BJ (cell line): ENCODE measurements at places on chromosomes 6 and 20.

DNA sequence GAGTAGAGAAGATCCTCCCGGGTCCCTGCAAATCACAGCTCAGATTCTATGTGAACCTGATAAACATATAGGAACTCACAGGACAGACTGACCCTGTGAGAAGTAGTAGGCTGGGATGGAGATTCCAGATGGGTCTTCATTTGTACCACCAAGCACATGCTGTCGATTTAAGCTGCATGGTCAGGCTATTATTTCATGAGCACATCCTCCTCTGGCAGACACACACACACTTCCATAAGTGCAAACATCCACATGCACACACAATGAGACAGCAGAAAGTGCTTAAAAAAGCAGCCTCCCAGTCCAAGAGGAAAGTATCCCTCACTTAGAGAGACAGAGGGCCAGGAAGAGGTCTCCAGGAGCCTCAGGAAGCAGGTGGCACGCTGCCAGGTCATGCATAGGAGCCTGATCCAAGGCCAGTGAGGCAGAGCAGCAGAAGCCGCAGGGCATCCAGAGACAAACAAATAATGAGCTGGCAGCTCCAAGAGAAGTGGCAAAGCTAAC lies 131.8 kb downstream of the UNC5CL start:
- DNase-seq: no peak

DNA sequence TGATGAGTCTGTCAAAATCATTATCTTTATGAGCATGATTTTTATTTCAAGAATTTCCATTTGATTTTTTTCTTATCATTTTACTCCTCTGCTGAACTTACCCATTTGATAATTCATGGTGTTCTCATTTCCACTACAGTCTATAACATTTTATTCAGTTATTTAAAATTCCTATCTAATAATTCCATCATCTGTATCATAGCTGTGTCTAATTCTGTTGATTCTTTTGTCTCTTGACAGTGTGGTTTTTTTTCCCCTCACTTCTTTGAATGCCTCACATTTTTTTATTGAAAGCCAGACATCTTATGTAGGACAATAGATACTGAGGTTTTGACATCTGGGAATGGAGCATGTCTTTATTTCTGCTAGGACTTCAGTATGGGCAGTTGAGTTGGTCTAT lies 16.5 kb upstream of the APCDD1L start:
- no peak for DNase-seq

- DNase-seq: no peak
Observed at GRCh38 chr6:38261626-38262025, 378.1 kb downstream of the BTBD9 start.

GRCh38 chr6:111802015-111802414 lies 71.2 kb downstream of the FYN start:
- DNase-seq: no peak

DNA sequence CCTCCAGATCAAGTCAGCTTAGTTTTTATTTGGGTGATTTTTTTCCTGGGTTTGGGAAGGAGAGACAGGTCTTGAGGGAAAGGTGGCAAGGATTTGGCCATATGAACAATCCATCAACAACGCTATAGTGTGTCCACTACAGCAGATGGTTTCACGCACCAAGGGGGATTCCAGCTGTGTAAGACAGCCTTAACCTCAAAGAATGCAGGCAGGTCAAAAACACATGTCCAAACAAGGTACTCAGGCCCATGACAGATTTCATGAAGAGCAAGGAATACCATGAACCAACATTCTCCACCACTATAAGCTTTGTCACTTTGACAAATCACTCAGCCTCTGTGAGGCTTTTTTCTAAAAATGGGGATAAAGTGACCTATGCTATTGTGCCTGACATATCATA lies 2.0 kb downstream of the AIF1 start:
- DNase-seq: no peak

- DNase-seq: no peak
Observed at GRCh38 chr6:63437058-63437457, 117.3 kb upstream of the LGSN start.

GRCh38 chr6:106924694-106925523 lies 49.6 kb downstream of the CD24 start:
- DNase-seq: no peak

DNA sequence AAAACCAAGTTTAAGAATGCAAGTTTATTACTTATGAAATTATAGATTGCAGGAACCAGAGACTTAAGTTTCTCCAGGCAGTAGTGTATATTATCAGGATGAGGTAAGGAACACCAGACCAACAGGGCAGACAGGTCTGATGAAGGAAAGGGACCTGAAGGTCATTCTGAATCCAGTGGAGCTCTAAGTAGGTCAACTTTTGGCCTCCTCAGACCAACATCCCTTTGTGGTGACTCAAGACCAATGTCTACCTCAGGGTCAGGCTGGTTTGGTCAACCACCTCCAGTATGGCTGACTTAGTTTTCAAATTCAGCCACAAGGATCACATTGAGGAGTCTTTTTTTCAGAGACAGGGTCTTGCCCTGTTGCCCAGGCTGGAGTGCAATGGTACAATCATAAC lies 38.7 kb upstream of the TFAP2A start:
- DNase-seq: no peak

GRCh38 chr20:63116412-63117106 lies 99.4 kb downstream of the YTHDF1 start:
- DNase-seq: no peak

DNA sequence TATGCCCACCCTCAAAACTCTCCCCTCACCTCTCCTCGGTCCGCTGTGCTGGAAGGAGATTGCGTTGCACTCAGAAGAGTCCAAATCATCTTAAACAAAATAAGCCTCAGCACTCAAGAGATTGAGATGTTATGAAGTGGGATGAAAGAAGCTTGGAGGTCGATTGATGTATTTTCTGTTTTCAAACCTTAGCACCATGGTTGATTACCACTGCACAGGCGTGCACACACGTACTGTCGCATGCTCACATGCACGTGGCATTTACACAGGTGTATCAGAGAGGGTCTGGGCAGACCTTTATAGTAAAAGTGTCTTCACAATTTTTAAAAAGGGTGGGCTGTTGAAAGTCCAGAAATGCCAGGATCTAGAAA lies 612 bp upstream of the AGPAT4 start:
- DNase-seq: no peak

DNA sequence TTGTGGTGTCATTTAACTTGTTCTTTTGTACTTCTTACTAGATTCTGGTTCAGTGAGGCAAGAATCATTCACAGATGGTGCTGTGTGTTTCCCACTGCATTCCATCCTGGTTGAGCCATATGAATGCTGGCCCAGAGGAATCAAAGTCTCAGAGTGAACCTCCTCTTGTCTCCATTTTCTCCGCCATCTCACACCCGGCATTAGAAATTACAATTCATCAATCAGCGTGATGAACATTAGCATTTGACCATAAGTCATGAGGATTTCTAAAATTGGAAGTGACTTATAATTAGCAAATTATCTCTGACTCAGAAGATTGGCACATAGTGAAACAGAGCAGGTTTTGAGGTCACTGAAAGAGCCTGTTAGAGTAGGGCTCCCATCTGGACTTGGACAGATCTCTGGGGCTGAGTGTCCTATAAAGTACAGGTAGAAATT lies 25.2 kb downstream of the TNFAIP3 start:
- DNase-seq: peak; percentile 57

DNA sequence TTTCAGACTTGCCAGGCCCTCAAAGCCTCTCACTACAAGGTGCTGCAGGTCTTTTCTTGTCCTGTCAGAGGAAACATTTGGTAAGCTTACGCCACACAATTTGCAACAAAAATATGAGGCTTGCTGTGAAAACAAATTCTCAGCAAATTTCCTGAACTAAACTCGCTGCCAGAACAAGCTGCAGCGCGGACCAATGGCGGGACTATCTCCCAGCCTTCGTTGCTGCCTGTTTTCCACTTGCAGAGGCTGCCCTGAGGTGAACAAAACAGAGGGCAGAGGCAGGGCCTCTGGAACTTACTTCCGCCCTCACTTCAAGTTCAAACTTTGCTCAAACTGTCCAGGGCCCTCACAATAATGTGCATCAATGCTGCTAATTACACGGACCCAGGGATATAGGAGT lies 12.4 kb downstream of the UQCC2 start:
- no peak for DNase-seq

GRCh38 chr6:117870486-117871242 lies 36.4 kb upstream of the SLC35F1 start:
- no peak for DNase-seq

DNA sequence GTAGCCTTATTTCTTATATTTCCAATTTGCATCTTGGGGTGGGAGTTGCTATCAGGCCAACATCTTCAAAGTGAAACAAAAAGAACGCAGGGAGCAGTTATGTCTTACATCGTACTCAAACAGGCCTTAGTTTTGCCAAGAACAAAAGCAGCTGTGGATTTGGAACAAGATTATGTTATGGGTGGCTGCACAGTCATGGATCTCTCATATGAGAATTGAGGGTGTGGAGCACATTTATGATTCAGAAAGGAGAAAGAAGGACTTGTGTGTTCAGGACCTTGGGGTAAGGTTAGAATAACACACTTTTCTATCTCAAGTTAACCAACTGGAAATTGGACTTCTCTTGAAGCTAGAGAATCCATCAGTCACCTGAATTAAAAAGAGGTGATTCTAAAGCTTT lies 259.9 kb downstream of the FOXA2 start:
- no peak for DNase-seq

DNA sequence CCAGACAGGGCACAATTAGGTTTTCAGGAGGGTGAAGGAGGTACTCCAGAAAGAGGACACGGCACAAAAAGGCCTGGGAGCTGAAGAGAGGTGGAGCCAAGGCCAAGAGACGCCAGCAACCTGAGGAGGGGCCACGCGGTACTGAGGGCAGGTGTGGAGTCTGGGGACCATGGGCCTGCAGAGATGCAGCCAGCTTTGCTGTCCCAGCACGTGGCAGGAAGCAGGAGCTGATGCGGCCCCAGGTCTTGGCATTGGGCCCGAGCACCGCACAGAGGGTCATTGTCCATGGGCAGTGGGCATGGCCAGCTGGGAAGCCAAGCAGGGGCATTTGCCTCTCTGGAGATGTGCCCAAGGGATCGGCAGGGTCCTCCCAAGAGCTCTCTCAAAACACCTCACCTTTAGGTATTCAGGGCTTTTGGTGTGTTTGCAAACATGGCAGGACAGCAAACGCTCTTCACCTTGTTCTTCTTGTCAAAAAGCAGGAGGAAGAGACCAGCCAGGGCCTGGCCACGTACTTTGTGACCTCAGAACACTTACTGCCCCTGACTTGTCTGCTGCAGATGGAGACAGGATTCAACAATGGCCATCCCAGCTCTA lies 1.4 kb upstream of the BPIFB1 start:
- no peak for DNase-seq
